Activated gamma-delta T cell treated with anti-CD3 and anti-CD28 coated beads, Interleukin-2, amount 50 U/mL, for 16 hours (primary cell): ENCODE measurements at places on chromosomes 12 and 14.

DNA sequence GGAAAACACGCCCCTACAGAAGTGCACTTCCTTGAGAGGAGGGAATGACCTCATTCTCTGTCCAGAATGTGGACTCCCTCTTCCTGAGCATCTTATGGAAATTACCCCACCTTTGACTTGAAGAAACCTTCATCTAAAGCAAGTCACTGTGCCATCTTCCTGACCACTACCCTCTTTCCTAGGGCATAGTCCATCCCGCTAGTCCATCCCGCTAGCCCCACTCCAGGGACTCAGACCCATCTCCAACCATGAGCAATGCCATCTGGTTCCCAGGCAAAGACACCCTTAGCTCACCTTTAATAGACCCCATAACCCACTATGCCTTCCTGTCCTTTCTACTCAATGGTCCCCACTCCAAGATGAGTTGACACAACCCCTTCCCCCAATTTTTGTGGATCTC, 5.0 kb upstream of the INHBE start:
- no peak for DNase-seq

- DNase-seq, result no peak
Measured at GRCh38 chr12:109678719-109679118, 34.9 kb upstream of the FAM222A start.

DNA sequence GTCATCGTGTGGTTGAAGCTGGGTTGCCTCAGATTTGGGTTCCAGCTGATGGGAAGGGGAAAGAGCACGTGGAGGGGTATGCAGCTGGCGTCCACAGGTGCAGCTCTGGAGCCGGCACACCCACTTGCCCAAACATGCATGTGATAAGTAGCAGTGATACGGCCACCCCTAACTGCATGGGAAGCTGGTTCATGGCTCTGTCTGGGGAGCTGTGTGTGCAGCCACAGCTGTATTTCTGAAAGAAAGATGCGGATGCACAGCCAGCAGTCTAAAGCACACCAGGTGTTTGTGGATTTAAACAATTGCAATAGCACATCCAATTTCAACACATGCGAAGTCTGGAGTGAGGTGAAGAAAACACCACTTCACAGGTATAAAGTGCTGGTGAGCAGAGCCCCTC, 181.4 kb downstream of the EFCAB11 start:
- DNase-seq, result no peak

GRCh38 chr14:28704153-28704552, 62.4 kb upstream of the FOXG1 start:
- no peak for DNase-seq

- no peak for DNase-seq
Measured at GRCh38 chr14:92323011-92323915, at the start of gene SLC24A4. Gene SLC24A4, plus strand, starts transcription at chr14:92323165. Its CDS starts 666 bp downstream, at chr14:92323831.

DNA sequence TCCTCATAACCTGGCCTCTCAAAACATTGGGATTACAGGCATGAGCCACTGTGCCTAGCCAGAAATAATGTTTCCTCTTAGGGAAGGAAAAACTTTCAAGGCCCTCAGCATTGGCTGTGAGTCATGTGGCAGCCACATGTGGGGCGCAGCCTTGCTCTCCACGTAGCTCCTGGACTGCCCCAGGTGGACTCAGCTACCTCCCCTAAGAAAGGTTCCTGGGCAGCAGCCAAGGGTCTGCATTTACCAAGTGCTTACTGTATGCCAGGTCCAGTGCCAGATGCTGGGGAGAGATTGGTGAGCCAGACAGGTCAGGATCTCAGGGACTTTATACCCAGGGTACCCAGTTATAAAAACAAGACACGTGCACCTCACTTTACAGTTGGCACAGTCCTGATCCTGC, 3.7 kb upstream of the TRPV4 start:
- DNase-seq, result no peak

DNA sequence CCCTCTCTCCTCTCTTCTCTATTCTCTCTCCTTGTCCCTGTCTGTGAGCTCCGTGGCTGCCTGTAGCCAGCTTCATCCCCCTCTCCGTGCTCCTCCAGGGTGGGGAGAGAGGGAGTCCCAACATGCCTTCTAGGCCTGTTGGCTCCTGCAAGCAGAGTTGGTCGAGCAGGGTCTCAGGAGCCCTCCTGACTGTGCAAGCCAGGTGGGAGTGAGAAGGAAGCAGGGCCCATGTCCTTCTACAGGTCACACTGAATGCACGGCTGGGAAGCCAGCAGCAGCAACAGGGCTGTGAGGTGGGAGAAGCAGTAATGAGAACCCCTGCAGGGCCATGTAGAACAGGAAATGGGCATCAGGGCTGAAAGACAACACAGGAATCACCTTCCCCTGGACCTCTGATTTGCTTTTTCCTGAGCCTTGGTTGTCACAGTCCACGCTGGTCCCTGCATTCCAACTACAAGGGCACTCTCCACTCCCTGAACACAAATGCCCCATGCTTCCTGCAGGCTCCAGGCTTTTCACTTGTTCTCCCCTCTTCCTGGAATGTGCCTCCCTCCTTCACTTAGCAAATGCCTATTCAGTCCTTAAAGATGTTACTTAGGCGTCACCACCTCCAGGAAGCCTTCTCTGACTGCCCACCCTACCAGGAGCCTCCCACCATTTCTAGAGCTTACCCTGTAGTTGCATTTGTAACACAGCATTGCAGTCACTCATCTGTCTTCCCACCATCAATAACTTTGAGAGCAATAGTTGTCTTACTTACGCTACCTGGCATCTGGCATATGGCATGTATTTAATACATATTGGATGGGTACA, 51.2 kb downstream of the TSPAN11 start:
- DNase-seq, result no peak

- DNase-seq, result no peak
Measured at GRCh38 chr14:90487031-90487430, 90.2 kb downstream of the CALM1 start.

DNA sequence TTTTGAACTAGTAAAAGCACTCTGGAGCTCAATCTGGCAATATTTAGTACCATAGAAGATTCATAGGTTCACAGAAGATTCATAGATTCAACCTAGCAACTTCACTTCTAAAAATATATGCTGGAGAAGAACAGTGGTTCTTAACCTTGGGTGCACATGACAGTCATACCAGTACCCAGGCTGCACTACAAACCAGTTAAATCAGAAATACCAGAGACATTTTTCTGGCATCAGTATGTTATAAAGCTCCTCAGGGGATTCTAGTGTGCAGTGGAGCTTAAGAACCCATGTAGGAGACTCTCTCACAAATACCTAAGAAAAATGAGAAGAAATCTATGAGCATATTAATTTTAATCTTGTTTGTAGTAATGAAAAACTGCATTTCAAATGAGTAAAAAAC, 46.6 kb downstream of the CNTN1 start:
- DNase-seq, result no peak

DNA sequence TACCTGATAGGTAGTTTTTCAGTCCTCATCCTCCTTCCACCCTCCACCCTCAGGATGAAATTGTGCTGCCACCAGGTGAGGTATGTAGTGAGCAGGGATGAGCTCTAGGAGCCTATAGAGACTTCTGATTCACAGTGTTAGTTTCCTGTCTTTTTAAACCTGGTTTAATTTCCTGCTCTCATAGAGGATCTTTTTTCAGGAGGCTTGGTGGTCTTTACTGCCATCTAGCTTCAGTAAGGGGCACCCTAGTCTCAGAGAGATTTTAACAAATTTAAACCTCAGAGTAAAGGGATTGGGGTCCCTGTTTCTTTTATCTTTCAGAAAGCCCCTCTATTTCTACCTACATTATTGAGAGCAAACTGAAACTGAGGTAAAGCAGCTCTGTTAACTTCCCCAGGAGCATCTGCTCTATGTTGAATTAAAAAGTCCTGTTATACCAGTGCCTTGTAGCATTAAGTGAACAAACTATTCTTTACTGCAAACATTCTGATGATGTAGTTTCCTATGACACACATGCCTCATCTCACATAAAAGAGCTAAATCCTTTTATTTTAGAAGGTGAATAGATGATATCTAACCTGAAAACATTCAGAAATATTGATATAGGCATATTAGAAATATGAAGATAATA, 172.2 kb upstream of the DDHD1 start:
- DNase-seq, result no peak

DNA sequence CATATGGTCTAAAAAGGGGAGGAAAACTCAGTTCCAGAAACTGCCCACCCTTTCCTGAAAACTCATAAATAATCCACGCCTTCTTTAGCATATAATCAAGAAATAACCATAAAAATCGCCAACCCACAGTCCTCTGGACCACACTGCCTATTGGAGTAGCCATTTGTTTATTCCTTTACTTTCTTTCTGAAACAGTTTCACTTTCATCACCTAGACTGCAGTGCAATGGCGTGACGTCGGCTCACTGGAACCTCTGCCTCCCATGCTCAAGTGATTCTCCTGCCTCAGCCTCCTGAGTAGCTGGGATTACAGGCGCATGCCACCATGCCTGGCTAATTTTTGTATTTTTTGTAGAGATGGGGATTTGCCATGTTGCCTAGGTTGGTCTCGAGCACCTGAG, 44.2 kb downstream of the CLMN start:
- no peak for DNase-seq

- no peak for DNase-seq
Measured at GRCh38 chr14:69298131-69299071, 38.4 kb downstream of the GALNT16 start.

DNA sequence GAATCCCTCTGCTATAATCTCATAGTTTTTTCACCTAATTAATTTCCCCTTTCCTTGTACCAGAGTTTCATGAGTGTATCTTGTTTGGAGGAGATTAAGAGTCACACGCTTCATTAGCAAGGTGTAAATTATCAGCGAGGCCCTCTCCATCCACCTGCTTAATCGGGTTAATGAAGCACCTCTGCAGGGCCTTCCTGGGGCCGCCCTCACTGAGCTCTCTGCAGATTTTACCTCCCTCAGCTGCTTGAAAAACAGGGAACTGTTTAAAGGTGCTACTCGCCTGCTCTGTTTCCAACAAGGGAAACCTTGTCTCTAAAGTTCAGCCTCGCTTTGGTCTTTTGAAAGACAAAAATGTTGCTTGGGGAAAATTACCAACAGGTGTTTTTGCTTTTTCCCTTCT, 35.8 kb downstream of the OTX2 start:
- no peak for DNase-seq

GRCh38 chr12:77888611-77889010, 57.9 kb downstream of the NAV3 start:
- no peak for DNase-seq

DNA sequence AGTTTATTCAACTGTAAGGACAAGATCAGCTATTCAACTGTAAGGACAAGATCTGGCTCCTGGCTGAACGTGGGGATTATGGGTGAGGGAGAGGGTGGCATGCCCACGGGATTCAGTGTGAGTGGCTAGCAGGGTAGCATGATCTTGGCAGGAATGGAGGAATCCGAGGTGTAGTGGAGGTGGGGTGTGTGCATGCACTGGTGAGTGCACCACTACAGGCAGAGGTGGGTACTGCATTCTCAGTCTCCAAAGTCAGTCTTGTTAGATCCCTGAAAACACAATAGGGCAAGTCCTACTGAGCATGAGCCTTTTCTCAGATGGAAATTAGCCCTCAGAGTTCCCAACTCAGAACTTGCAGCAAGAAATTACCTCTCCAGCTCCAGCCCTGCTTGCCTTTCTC, 32.2 kb upstream of the DCD start:
- no peak for DNase-seq

- peak; percentile 86 for DNase-seq
Measured at GRCh38 chr12:124917135-124917840, 2.8 kb upstream of the UBC start.

DNA sequence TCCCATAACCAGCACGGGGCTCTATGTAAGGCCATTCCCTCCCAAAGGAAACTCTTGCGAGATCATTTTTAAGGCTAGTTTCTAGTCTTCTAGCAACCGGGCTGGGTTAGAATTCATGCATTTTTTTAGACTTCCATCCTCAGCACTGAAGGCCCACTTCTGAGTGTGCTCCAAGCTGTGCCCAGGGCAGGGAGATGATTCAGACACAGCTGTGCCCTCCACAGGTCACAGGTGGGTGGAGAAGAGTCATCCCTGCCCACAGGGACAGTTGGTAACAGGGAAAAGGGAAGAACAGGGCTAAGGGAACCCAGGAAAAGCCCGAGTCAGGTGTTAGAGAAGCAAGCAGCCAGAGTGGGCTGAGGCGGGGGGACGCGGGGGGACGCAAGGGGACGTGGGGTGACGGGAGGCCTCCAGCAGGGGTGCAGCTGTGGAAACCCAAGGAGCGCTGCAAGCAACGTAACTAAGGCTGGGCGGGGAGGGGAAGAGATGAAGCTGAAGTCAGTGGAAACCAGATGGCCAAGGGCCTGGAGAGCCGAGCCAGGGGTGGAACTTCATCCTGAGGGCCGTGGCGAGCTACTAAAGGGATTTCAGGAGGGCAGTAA, 27.2 kb upstream of the PPP2R5C start:
- no peak for DNase-seq

DNA sequence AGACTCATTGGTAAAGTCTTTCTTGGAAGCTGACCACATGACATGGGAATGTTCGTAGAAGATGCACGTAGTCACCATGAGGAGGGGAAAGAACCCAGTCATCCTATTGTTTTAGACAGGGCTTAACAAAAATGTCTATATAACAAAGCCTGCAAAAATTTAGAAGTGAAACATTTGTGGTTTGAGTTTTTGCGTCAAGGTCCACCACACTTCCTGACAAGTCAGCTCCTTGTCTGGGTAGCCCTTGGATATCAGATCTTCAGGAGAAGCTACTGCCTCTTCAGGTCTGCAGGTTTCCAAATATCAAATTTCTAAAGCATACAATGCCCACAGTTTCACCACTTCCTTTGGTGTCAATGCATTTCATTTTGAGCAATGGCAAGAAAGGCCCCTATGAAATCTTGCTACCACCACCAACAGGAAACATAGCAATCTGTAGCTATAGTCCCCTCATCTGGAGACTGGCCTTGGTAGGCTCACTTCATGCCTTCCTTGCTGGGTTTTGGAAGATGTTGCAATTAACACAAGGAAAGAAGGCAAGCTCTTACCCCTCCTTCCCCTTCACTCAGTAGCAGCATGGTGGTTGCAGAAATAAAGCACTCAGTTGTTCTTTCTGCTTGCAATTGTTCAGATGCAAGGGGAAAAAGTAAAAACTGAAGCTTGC, 235.2 kb downstream of the PCNX1 start:
- DNase-seq, result no peak

- DNase-seq, result no peak
Measured at GRCh38 chr12:3168223-3169221, 91.3 kb downstream of the TSPAN9 start.

GRCh38 chr12:127489061-127489460, 777.9 kb upstream of the TMEM132C start:
- no peak for DNase-seq

GRCh38 chr14:89270439-89271227, 146.4 kb downstream of the FOXN3 start:
- no peak for DNase-seq

- no peak for DNase-seq
Measured at GRCh38 chr14:79375356-79375755, 835.9 kb downstream of the DIO2 start.

GRCh38 chr12:112430929-112431328, 12.2 kb downstream of the PTPN11 start:
- no peak for DNase-seq

- no peak for DNase-seq
Measured at GRCh38 chr12:110258466-110258865, 22.6 kb upstream of the ATP2A2 start.

DNA sequence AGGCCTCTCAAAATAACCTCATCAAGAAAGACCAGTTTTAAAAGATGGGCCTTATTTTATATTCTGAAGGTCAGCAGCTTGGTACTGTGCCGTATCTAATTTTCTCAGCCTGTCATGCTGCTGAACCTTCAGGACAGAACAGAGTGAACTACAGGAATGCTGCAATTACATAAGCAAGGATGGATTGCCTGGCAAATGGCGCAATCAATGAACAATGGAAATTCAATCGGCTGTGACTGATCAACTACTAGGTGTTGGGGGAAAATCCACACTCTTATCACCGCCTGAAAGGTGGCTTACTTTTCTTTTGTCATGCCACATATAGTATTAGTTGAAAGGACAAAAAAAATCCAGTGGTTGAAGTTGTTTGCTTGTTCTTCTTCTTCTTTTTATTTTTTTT, 8.5 kb downstream of the ACSS3 start:
- DNase-seq, result no peak
